ENCODE measurements at places on chromosomes 16 and 17. TPM values are rescaled to one million over a fixed set of nuclear protein-coding genes. Genes with fewer than 3 reads are reported as not detected.

The PABPN1L gene
- polyA plus RNA-seq = not detected

The ERN2 gene
- not detected for polyA plus RNA-seq

The NFAT5 gene
- polyA plus RNA-seq = 7.2 TPM

The SLC5A11 gene
- polyA plus RNA-seq = not detected

The PHOSPHO1 gene
- not detected for polyA plus RNA-seq

The CNTNAP1 gene
- polyA plus RNA-seq = 74.3 TPM

The MT1G gene
- 0.50 TPM for polyA plus RNA-seq

The IRX5 gene
- polyA plus RNA-seq = 1.4 TPM

The FZD2 gene
- 35.1 TPM for polyA plus RNA-seq

The TEKT5 gene
- polyA plus RNA-seq = not detected

The TP53TG3B gene
- 0.92 TPM for polyA plus RNA-seq

The DNAAF1 gene
- polyA plus RNA-seq = 0.26 TPM

The MPP2 gene
- 8.1 TPM for polyA plus RNA-seq

The DNAI2 gene
- polyA plus RNA-seq = not detected

The SEPTIN12 gene
- not detected for polyA plus RNA-seq

The TBX2 gene
- 37.8 TPM for polyA plus RNA-seq

The NOS2 gene
- polyA plus RNA-seq = not detected

The CDK5R1 gene
- 1.4 TPM for polyA plus RNA-seq

Data from SK-N-SH (cell line).